ENCODE measurements at places on chromosomes 6 and 20.
A peak's percentile ranks its signal among the peaks of the same experiment; 100 is the strongest.

- peak; percentile 89 for DNase-seq
These were observed at the start of gene PCMT1 for GRCh38 chr6:149749594-149750135. Gene PCMT1, plus strand, starts transcription at chr6:149749741. Its CDS starts 161 bp downstream, at chr6:149749902.

DNA sequence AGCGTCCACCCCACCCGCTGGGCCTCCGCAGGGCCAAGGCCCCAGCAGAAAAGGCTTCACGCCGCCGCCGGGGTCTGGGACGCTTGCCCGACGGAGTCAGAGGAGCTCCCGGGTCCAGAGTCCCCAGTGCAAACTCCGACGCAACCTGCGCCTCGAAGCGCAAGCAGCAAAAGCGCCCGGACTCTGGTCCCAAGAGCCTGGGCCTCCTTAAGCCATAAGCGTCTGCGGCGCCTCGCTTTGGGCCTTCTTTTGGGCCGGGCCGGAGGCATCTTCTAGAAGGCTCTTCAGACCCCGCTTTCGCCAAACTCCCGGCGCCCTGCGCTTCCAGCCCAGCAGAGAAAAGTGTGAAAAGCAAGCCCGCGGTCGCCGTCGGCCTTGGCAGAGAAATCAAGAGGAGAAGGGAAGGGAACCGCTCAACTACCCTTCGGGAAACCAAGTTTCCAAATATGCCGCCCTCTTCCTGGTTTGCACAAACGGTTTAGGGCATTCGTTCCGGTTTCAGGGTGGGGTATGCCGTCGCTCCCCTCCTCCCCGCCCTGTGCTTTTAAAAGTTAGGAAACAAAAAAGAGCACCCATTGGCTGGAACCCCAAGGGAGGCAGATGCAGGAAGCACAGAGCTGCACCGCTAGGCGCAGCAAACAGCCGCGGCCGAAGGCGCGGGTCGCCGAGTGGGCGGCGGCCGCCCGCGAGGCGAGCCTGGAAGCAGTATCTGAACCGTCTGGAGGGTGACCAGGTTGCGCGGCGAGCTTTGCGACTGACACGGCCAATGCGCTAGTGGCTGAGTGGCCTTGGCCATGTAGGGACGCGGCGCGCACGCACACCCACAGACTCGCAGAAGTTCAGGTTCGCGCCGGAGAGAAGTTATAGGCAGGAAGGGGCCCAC lies 1.2 kb downstream of the TBX18 start:
- no peak for DNase-seq

- DNase-seq, result no peak
These were observed 12.2 kb downstream of the EPHA7 start for GRCh38 chr6:93407186-93407585.

DNA sequence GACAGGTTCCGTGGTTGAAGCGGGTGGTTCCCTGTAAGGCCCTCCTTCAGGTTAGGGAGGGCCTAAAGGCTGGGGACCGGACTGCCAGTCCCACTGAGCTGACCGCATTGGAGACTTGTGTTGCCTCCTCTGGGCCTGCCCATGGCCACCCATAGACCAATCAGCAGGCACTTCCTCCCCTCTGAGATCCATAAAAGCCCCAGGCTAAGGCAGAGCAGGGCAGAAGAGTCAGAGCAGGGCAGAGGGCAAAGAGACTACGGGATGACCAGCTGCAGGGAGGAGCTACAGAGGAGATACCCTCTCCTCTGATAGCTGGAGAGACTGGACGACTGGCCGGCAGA lies 537.4 kb downstream of the TENT5A start:
- no peak for DNase-seq

DNA sequence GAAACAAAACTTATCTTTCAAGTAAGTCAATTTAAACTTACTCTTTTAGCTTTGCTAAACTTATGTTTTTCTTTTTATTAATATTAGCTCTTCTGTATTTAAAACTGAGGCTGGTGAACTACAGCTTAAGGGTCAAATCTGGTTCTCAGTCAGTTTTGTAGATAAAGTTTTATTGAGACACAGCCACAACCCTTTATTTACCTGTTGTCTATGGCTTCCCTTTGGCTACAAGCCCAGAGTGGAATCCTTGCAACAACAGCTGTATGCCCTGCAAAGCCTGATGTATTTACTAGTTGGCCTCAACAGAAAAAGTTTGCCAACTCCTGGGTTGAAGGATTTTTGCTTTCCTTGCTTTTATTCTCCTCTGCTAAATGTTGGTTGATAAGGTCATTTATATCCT lies 491.4 kb upstream of the RNF217 start:
- DNase-seq, result no peak

- DNase-seq, result no peak
These were observed 4.0 kb upstream of the TUBB2B start for GRCh38 chr6:3231247-3232016.

DNA sequence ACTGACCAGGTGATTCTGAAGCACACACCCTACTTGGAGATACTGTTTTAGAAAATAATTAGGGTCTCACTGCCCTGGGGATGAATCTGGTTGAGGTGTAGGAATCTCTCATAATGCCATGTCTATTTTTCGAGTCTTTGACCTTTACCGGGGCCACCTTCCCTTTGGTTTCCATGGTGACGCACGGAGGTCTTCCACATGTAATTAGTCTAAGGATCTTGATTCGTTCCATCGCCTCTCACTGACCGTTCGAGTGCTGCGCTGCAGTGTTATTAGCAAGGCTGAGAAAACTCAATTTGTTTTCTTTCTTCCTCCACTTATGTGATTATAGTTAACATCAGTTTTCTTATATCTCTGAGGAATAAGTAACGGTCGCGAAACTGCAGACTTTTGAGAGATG lies 144.3 kb upstream of the SPACA1 start:
- DNase-seq, result no peak

DNA sequence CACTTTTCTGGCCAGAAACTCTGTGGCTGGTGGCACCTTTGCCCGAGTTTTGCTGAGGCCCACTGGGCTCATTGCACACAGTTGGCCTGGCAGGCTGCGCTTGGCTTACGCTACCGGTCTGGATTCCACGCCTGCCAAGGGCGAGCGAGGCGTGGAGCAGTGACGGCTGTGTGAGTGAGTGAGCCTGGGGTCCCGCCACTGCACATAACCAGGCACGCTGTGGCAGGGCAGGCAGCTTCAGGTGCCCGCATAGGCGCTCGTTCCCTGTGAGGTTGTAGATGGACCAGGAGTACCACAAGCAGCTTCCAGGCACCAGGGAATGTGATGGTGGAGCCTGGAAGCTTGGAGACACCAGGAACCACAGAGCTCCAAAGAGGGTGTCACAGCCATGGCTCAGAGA lies 190.1 kb upstream of the DEFB112 start:
- DNase-seq, result no peak

DNA sequence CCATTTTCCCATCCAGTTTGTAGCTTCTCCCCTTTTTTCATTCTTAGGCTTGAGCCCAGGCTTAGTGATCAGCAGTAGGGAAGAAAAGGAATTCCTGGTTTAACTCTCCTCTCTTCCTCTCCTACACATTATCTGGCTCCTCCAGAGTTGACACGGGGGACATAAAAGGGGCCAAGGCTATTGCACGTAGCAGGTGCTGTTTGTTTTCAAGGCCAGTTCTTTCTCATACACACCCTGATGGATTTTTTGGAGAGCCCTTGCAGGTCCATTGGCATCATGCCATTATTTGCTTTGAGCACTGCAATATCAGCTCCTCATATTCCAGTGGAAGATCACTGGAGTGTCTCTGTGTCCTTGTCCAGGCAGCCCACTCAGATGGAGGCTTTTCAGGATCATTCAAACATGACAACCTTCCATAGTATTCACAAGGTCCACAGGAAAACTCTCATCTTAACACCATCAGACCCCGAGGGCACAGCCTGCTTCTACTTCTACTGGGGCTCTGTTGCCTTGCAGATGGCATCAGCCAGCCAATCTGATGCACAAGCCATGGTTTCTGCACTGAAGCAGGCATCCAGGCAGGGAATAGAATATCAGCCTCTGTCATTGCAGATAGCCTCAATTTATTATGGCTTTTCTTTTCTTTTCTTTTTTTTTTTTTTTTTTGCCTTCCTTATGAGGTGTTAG lies 18.8 kb downstream of the PLCB4 start:
- no peak for DNase-seq

- no peak for DNase-seq
These were observed 1.8 kb downstream of the WRNIP1 start for GRCh38 chr6:2766767-2767656.

- no peak for DNase-seq
These were observed 80.0 kb upstream of the EYA2 start for GRCh38 chr20:46814366-46815232.

GRCh38 chr6:151109869-151110575 lies 129.7 kb upstream of the AKAP12 start:
- no peak for DNase-seq

DNA sequence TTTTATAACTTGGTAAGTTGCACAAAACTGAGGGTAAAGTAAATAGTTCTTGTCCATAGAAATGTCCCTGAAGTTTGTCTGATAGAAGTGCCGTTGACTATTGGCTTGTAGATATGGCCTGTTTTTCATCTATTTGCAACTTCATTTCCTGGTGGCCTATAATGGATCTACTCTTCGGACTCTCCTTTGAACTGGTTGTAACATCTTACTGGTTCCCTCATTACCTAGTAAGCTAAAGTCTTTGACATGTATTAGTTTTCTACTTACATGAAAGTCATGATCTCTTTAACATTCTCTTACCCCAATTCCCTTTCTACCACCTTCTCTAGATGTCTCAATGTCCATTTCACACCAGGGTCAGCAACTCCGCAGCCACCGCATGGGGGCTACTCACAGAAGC lies 146.3 kb downstream of the GRM4 start:
- no peak for DNase-seq

GRCh38 chr20:58669287-58670006 lies 18.4 kb downstream of the STX16 start:
- DNase-seq, result no peak

- no peak for DNase-seq
These were observed 14.0 kb upstream of the LOC128125822 start for GRCh38 chr6:63558278-63558677.

DNA sequence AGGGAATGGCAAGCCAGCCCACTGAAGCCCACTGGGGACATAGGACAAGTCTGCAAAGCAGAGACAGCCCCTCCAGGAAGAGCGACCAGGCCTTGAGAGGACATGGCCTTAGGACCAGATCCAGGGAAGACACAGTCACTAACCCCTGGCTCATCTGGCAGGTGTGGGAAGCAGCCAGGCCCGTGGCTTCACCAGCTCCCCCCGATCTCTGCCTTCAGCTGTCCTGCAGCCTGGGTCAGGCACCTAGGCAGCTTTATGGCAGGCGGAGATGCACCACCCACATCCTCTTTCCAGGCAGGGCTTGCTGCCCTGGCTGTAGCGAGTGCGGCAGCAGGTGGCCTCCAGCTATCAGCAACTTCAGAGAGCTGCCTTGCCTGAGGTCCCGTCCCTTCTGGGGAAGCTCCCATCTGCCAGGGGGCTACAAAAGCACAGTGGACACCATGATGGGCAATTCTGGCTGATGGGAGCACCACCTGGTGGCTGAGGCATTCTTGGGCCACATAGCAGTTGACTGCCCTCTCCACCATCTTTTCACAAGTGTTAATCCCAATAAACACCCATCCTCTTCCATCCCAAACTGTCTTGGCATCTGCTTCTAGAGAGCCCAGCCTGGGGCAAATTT lies 85.8 kb downstream of the DZANK1 start:
- no peak for DNase-seq

- DNase-seq, result no peak
These were observed 47.8 kb downstream of the ARHGAP40 start for GRCh38 chr20:38649275-38649891.

GRCh38 chr20:22180244-22180643 lies 404.1 kb downstream of the FOXA2 start:
- DNase-seq, result no peak

- no peak for DNase-seq
These were observed 40.0 kb downstream of the SLC22A1 start for GRCh38 chr6:160161647-160161986.

- DNase-seq, result no peak
These were observed 74.3 kb downstream of the ARID1B start for GRCh38 chr6:156851454-156851921.

DNA sequence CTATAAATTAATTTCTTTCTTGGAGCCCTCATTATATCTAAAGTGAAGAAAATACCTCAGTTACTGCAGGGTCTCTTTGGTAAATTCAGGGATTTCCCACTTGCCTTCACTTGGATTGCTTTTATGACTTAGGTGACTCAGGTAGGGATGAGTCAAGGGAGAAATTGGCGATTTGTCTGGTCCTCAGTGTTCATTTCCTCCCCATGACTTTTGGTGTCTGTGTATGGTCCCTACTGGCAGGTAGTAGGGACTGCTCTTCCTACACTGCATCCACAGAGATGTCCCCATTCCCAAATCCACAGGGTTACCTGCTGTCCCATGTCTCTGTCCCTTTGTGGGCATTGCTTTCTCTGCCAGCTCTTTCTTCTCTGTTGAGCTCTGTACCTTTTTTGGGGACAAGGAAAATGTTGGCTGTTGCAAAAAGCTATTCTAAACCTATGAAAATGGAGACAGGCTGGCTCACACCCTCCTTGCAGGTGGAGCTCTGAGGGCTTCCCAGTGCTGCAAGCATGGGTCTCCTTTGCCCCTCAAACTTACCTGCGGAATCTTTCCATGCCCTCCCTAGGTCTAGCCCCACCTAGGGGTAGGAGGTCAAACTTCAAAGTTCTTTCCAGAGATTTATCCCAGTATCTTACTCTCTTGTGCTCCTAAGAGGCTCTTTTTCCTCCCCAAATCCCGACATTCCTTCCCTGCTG lies 211.9 kb downstream of the ZNF217 start:
- no peak for DNase-seq

GRCh38 chr6:109069746-109070145 lies 24.9 kb downstream of the SESN1 start:
- no peak for DNase-seq

DNA sequence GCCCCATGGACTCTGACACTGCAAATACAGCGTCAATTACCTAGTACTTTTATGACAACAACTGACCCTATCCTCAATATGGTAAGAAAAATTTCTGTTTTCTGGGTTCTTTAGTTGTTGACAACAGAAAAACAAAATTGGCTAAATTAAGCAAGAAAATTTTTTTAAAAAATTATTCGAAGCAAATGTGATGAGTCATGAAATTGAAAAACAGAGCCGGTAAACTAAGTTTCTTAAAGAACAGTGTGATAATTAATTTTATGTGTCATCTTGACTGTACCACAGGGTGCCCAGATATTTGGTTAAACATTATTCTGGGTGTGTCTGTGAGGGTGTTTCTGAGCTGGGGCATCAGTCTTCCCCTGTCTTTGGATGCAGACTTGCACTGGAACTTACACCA lies 107.6 kb upstream of the OPRM1 start:
- DNase-seq, result no peak

- no peak for DNase-seq
These were observed 6.0 kb downstream of the CCN5 start for GRCh38 chr20:44720997-44721784.

DNA sequence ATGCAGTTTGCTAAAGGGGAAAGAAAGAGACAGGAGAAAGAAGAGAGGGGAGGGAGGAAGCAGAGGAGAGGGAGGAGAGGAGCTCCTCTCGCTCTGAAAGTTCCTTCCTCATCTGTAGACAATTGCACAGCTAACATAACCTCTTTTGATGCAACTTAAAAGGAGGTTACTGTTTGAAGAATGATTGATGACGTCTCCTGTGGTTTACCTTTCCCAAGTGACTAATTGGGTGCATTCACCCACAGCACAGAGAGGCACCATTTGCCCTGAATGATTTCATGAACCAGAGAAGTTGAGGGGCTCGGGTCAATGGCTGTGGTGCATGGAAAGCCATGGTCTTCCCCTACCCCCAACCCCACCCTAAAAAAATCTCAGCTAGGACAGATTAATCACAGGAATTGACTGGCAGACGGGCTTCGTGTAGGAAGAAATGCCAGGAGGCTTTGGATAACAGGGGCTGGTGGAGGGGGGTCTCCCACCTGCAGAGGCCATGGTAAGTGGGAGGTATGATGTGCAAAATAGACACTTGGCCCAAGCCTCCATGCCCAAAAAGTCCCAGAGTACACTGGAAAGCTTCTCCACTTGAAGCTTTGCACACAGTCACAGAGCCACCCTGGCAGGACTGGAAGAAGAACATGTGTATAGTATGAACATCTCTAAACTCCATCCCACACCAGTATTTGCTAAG lies 213.7 kb downstream of the ANKRD60 start:
- no peak for DNase-seq

Measured in activated T-helper 9 cell treated with anti-CD3 and anti-CD28 coated beads, Interleukin-2, amount 50 U/mL, for 16 hours (primary cell).